Fibroblast of skin of left biceps (primary cell): ENCODE measurements at places on chromosomes 16 and 17.

GRCh38 chr16:74305978-74306784, 9.6 kb downstream of the PSMD7 start:
- no peak for DNase-seq

GRCh38 chr17:80727409-80727755, 182.7 kb downstream of the RPTOR start:
- no peak for DNase-seq

- DNase-seq, result no peak
Measured at GRCh38 chr17:19460700-19461099, 49.7 kb downstream of the RNF112 start.

DNA sequence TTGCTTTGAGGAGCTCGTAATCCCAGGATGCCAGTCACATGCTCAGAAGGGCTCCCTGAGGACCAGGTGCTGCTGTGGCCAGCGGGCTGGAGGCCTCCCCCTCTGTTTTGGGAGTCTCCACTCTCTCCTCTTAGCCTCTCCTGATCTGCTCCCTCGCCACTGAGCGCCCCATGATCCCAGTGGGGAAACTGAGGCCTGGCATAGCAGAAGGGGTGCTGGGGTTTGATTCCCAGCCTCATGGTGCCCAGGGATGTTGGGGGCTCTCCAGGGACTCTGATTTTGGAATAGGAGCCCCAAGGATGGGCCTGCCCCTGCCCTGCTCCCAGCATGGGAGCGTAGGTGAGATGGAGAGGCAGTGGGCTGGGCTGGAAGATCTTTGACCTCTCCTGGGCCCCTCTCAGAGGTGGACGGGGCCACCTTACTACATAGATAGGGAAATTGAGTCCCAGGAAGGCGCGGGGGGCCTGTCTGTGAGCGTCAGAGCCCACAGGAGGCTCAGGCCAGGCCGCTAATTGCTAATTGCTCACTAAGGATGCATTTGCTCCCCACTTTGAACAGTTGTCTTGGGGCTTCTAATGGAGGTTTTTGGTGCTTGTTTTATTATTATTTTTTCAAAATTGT, 525 bp upstream of the ADCY7 start:
- no peak for DNase-seq

DNA sequence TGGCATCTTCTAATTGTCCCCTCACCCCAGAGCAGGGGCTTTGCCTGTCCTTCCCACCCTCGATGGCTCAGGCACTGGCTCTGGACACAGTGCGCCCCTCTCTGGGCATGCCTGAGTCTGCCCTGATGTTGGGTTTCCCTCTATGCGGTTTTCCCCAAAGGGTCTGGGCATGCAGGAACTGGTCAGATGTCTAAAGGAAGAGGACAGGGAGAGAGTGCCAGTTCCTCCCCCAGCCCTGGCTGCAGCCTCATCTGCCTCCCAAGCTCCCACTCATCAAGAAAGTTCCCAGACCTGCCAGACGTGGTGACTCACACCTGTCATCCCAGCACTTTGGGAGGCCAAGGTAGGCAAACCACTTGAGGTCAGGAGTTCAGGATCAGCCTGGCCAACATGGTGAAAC, 41.3 kb upstream of the PABPN1L start:
- DNase-seq, result no peak

- no peak for DNase-seq
Measured at GRCh38 chr17:41835800-41836549, at the start of gene NT5C3B. Gene NT5C3B, minus strand, starts transcription at chr17:41836232. Its CDS starts 39 bp downstream, at chr17:41836193.

GRCh38 chr16:65061935-65062518, 59.8 kb downstream of the CDH11 start:
- no peak for DNase-seq

- no peak for DNase-seq
Measured at GRCh38 chr17:19705771-19706770, 10.3 kb downstream of the SLC47A2 start.

GRCh38 chr17:1108765-1109605, 70.8 kb downstream of the ABR start:
- DNase-seq, result no peak

- DNase-seq, result no peak
Measured at GRCh38 chr17:59371416-59372100, 40.1 kb downstream of the YPEL2 start.

DNA sequence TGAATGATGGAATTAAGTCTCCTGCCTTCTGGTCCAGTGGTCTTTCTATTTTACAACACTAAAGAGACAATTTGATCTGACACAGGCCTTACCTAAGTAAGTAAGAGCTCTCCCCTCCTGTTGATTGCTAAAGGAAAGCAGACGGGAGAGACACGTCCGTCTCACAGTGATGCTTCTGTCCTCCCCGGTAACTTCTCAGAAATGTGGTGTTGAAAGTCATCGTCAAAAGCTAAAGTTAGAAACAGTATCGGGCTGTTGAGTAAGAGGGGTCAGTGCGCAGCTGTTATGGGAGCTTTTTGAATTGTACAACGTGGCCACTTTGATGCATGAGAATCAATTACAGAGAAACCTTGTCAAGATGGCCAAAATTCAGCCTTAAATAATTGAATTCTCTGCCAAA, 1.9 kb upstream of the RBFOX1 start:
- DNase-seq, result no peak

DNA sequence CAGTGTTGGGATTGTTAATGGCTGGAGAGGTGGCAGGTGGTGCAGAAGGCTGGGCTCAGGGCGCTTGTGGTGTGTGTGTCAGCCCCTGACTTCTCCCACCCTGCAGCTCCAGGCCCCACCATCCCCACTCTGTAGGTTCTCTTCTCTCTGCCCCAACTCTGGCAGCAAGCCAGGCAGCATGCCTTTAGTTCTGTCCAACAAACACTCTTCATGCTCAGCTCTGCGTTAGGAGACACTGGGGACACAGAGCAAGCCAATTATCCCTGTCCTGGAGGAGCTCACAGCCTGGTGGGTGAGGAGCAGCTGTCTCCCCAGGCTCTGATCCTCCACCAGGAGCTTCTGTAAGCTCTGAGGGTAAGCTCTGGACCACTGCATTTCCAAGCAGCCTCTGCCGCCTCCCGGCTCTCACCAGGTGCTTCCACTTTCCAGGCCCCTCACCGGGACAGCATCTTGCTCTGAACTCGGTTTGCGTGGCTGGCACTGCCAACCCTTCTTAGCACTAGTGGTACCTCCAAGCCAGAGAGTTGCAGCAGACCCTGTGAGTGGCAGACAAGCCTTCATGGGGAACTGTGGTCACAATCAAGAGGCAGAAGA, 34.3 kb upstream of the WSCD1 start:
- DNase-seq, result no peak

DNA sequence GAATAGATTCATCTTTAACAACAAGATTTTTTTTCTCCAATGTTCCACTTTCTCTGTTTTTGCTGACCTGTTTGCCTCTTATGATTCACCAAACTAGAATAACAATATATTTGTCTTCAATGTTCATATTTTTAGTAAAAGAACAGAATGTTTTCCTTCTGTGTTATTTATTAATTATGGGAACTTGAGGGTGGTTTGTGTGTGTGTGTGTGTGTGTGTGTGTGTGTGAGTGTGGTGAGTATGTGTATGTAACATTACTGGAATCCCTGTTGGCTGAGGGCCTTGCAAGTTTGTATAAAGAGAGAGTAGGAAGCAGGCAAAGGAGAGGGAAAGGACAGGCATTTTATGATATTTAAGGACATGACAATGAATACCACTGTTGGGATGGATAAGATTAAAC, 13.8 kb downstream of the STXBP4 start:
- DNase-seq, result no peak

- no peak for DNase-seq
Measured at GRCh38 chr16:64098451-64098850, 1023.4 kb downstream of the CDH11 start.

DNA sequence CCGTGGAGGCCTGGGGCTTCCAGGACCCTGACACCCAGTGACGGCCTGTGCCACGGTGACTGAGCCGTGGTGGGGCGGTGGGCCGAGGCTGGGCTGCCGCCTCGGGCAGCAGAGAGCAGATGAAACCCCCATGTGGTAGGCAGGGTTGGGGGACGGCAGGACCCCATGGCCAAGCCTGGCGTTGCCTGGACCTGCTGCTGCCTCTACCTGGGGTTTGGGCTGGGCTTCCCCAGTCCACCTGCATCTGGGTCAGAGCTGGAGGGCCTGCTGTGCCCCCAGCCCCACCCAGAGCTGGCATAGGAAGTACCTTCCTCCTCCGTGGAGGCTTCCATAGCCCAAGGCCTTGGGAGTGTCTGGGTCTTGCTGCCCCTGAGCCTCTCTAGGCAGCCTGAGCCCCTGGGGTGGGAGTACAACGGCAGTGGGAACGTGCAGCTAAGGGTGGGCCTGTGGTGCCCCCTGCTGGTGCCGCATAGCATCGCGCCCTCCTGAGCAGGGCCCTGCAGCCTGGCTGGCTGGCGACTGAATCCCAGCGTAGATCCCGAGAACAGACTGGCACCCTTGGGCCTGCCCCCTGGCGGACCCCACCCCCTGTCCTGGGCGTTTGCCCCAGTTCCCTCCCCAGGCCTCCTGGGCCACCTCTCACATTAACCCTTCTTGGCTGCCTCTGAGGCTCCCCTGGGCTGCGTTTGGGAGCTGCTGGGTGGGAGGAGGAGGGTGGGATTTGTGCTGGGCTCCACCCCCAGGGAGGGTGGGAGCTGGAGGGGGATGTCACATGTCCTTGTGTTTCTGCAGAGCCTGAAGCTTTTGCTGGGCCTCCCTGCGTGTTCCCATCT, 12.6 kb upstream of the ATP6V0C start:
- DNase-seq, result peak; percentile 24

DNA sequence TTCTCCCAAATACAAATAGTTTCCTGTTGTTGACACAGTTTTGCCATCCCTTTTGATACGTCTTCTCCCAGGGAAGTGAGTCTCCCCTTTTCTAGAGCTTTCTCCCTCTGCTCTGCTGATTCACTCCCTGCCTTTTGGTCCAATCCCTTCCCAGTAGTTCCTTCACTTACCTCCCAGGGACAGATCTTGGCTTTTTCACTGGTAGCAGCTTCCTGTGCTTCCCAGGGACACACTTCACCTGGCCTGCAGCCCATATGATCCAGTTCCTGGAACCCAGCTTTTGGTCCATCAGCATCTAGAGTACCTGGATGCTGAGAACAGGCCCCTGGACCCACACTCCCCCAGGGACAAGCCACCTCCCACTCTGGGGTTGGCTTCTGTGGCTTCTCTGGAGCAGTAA, 15.8 kb downstream of the GPR179 start:
- no peak for DNase-seq

GRCh38 chr17:32835291-32835761, 41.6 kb downstream of the MYO1D start:
- DNase-seq, result no peak

- no peak for DNase-seq
Measured at GRCh38 chr16:1345087-1345486, 6.6 kb downstream of the TSR3 start.

DNA sequence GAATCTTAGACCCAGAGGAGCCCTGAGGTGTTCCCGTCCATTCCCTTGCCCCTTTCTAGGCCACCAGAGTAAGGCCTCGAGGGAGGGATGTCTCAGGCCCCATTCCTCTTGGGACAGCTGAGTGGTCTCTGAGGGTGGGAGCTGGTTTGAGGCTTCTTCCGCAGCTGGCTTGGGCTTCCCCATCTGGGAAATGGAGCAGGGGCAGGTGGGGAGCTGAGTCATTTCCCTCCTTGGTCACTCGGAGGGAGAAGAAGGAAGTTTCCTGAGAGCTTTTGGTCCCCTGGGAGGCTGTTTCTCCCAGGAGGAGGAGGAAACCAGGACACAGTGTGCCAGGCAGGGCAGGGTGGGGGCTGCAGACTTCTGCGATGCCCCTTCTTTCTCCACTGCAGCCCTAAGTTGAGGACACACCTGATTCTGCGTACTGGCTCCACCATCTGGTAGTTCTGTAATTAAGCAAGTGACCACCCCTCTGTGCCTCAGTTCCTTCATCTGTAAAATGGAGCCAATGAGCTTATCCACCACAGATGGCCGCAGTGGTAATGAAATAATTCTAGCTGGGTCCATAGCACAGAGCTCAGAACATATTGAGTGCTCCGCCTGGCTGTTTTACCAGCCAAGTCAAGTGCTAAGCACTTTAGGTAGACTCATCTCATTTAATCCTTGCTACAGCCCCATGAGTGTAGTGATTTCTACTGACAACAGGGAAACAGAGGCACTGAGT, 1.6 kb upstream of the KCNJ12 start:
- no peak for DNase-seq

- no peak for DNase-seq
Measured at GRCh38 chr16:24686678-24687077, 42.8 kb upstream of the TNRC6A start.

GRCh38 chr17:8226536-8227237, 16.3 kb upstream of the AURKB start:
- peak; percentile 83 for DNase-seq

- no peak for DNase-seq
Measured at GRCh38 chr17:36641331-36641876, 40.0 kb downstream of the MRM1 start.

GRCh38 chr17:29581583-29582253, 7.7 kb downstream of the GIT1 start:
- no peak for DNase-seq

DNA sequence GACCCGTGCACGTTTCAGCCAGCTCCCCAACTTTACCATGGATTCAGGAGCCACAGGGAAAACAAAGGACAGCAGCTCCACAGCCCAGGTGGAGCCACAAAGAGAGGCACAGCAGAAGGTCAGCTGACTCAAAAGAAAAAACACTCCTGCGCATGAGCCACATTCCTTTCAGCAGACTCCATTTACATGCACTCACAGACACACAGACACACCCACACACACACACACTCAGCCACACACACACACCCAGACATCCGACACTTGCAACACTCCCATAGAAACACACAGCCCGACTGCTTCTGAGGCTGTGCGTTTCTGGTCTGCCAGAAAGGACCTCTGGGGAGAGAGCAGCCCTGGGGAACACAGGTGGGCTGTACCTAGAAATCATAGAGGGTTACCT, 2335.5 kb downstream of the TP53TG3F start:
- no peak for DNase-seq

DNA sequence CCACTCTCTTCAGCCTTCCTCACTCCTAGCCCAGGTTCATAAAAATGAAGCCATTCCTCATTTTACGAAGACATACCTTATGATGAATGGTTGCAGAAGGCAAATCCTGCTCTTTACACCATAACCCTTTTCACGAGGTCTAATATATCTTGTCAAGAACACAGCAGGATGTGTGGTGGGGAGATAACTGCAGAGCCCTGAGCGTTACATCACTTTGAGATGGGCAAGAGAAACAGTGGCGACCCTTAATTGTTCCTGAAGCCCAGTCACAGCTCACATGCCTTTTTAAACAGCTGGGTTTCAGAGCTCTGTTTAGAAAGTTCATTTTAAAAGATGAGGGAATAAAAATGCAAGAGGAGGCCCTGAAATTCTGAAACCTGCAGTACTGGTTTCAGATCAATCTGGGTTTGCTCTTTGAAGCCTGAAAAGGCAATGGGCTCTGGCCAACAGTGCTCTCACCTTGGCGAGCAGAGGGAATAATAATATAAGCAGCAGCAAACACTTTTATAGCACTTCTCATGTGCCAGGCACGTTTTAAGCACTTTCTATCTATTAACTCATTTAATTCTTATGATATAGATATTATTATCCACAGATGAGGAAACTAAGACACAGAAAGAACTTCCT, 2.9 kb downstream of the FAM117A start:
- no peak for DNase-seq
